Esophagus muscularis mucosa (tissue), 4 donors: ENCODE measurements at places on chromosomes 2 and 18. TPM values are rescaled to one million over a fixed set of nuclear protein-coding genes. Genes with fewer than 3 reads are reported as not detected.

DNA sequence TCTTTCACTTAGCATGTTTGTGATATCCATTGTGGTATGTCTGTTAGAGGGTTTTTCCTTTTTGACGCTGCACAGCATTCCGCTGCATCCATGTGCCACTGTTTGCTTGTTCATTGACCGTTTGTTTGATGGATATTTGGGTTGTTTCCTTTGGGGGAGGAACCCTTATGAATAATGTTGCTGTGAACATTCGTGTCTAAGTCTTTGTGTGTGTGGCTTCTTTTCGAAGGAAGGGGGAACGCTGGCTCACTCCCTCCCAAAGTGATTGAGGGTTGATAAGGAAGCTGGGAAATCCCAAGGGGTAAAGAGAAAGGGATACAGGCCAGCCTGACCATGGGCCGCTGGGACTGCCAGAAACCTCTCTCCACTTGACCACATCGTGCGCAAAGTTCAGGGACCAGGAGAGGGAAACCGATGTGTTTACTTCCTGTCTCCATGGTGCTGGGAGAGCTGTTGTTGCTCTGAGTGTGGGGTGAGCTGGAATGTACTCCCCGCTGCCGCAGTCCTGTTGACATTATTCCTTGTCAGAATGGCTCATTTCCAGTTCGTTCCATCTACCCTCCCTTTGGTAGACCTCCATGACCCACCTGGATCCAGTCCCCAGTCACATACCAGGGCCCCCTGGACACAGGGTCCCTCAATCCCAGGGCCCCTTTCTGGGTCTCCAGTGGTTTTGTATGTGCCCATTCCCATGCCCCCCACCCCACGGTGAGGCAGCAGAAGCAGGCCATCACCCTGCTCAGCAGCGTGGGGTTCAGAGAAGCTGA is 39.6 kb downstream of the HS1BP3 start:
- DNase-seq, result no peak

GRCh38 chr2:44620189-44620990 is 258.6 kb downstream of the CAMKMT start:
- no peak for DNase-seq

- no peak for DNase-seq
These were observed 24.0 kb downstream of the PDCD1 start for GRCh38 chr2:241834527-241835210.

GRCh38 chr2:140144611-140145010 is 1364.4 kb upstream of the NXPH2 start:
- no peak for DNase-seq

- no peak for DNase-seq
These were observed 64.9 kb downstream of the C1D start for GRCh38 chr2:67997903-67998302.

- no peak for DNase-seq
These were observed 195.4 kb upstream of the HDAC4 start for GRCh38 chr2:239596253-239596652.

DNA sequence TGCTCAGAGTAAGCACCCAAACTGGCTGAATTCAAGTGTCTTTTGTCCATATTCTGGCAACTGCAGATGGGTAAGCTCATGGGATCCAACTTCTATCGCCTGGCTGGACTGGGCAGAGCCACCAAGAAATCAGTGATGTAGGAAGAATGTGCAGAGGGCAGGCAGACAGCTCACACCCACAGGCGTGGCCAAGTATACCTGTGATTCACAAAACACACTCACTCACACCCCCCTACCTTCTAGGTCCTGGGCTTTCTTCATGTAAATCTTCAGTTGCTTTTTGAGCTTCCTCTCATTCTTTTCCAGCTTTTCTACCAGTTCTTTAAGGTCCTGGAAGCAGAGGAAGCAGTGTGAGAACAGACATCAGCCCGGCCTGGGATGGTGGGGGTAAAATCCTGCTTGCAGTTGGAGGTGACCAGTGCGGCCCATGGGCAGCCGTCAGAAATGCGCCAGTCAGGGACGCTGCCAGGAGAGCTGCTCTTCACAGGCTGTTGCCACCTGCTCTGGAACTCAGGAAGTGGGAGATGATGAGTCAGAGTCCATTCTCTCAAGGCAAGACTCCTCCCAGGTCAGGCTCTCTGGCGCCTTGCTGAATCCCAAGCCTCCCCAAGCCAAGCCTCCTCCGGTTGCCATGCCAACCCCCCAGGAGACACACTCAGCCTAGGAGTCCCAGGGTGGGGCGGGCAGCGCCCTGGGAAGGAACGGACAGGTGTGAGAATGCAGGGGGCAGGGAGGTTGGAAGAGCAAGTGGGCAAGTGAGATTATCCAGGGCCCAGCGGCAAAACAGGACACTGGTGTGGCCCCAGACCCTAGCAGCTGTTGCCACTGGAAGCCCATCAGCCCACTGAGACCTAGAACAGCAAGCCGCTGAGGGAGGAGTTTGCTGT is 36.2 kb upstream of the ACAA2 start:
- DNase-seq, result no peak

DNA sequence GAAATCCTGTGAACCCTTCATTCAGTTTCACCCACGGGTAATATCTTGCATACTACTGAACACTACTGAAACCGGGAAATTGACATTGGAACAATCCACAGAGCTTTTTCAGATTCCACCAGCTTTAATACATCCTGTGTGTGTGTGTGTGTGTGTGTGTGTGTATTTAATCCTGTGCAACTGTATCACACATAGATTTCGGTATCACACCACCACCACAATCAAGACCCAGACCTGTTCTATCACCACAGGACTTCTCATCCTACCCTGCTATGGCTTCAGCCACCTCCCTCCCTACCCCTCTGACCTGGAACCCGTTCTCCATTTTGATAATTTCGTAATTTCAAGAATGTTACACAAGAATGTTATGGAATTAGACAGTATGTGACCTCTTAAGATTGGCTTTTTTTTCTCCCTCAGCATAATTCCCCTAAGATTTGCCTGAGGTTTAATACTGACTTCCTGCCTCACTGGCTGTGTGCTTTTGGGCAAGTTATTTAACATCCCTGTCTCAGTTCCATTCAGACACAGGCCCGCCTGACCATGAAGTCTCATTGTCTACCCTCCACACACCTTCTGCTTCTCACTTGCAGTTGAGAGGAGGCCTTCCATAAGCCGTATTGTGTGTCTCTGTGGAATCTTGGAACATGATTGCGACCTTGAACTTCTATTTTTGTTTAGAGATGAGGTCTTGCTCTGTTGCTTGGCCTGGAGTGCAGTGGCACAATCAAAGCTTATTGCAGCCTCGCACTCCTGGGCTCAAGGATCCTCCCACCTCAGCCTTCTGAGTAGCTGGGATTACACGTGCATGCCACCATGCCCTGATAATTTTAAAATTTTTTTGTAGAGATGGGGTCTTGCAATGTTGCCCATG is 14.4 kb upstream of the TMEM131 start:
- DNase-seq, result no peak

GRCh38 chr2:16791496-16791895 is 125.9 kb upstream of the CYRIA start:
- DNase-seq, result no peak

The AGXT gene
- not detected for total RNA-seq
